ENCODE measurements at places on chromosomes 2 and 18.

DNA sequence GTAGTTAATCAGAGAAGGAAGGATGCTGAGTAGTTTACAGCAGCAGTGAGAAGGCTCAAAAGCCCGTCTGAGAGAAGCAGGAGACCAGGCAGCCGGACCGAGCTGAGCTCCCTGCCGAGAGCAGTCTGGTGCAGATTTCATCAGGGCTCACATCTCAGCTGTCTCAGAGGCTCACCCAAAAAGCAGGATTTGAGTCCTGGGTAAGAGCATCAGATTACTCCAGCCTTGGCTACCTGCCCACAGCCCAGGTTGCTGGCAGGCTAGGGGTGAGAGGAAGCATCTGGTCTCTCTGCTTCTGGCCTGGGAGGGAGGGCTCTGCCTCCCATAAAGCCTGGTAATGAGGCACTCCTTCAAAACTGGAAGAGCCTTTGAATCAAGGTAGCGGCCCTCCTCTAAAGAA is 140.5 kb downstream of the ST6GAL2 start:
- no peak for DNase-seq

DNA sequence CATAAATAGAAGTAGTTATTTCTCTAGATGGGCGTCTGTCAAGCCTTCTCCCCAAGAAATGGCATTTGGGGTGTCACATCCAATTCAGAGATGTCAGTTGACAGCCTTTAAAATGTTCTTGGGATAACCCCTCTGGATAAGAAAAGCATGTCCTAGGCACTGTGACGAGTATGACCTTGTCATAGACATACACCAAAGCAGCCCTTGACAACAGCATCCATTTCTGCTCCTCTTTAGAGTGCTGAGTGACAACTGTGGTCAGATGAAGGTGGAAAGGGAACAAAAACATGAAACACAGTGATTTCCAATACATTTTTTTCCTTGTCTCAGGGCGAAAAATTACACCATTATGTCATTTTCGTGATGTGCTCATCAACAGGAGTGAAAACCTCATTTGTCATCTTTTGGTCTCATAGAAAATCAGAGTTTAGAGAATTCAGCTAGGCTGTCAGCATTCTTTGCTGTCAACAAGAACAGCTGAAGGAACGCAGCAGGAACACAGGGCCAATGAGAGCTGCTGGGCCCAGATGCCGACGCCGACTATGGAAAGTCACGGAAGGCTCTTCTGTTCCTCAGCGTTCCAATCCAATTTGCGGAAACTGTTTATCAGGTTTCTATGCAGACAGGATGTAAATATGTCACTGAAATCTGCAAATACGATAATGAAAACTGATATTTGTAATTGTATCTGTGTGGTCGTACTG is 193.2 kb downstream of the ICOS start:
- no peak for DNase-seq

DNA sequence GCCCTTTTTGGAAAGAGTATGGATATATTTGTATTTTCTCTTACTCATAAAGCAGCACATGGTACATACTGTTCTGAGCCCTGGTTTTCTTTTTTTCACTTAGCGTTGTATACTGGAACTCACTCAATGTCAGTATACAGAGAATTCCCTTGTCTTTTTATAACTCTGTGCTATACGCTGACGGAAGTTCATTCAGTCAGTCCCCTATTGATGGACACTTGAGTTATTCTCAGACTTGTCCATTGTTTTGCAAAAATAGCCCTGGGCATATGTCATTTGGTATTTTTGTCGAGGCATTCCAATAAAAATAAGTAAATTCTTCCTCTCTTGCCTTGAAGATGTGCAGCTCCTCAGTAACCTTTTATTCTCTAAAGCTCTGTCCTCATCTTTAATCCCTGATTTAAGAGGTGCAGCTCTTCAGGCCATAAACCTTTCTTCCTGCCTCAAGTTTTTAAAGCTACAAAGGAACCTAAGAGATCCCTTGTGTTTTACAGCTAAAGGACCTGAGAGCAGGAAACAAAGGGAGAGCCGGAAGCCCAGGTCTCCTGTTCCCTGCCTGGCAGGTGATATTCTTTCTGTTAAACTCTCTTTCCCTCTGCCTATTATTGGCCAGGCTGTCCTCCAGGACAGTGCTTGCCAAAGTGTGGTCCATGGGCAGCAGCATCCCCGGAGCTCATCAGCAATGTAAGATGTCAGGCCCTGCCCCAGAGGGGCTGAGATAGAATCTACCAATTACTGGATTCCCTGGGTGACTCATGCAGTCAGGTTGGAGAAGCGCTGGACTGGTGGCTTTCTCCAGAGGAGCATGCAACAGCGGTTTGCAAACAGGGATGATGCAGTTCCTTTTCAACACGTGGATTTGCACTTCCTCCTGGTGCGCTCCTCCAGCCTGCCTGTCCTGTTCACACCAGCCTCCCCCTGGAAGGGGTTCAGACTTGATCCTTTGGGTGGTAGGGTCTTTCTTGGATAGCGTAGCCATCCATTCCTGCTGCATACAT is 158.0 kb downstream of the NEDD4L start:
- no peak for DNase-seq

GRCh38 chr2:127573771-127574170 is 38.3 kb downstream of the MYO7B start:
- DNase-seq = no peak

DNA sequence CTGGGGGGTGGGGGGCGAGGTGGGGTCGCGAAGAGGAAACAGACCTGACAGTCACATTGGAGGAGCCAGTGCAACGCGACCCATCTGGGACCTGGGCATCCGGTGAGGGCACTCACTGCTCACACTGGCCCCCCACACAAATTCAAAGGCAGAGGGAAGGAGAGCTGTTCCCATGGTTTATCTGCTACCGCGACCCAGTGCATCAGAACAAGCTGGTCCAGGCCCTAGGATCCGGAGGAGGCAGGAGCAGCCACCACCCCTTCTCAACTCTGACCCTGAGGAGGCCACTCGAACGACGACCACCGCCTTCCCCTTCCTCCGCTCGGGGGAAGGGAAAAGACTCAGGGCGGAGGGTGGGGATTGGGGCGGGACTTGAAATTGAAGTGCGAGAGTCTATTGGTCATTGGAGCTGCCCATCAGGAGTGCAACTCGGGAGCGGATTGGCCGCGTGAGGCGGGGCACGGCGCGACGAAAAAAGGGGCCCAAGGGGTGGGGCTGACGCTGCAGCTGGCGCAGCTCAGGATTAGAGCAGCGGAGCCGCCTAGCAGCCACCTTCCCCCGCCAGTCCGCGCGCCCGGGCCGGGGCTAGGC is at the start of gene CDK5R2:
Gene CDK5R2, plus strand, starts transcription at position 526 of the 591 bp plus-strand sequence. CDS start 155 bp downstream, outside the sequence.
- peak; percentile 46 for DNase-seq

DNA sequence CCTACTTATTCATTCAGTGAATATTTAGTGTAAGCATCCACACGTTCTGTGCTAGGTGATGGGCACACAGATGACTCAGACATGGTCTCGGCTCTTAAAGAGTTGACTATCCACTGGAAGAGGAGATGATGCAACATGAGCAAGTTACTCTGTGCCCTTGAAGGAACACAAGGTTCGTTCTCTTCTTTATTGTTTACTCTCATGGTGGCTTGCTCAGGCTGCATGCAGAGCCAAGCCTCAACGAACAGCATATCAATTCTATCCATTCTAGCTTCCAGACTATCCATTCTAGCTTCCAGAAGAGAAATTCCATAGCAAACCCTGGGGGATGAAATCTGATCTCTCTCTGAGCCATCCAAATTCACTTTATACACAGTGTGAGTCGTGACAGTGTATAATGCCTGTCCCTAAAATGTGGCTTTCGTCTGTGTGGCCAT is 68.1 kb upstream of the CTAGE1 start:
- DNase-seq = no peak

- no peak for DNase-seq
These were observed 108.2 kb upstream of the GALNT5 start for GRCh38 chr2:157149270-157149669.

- DNase-seq = no peak
These were observed 116.7 kb upstream of the AGAP1 start for GRCh38 chr2:235377176-235377575.

DNA sequence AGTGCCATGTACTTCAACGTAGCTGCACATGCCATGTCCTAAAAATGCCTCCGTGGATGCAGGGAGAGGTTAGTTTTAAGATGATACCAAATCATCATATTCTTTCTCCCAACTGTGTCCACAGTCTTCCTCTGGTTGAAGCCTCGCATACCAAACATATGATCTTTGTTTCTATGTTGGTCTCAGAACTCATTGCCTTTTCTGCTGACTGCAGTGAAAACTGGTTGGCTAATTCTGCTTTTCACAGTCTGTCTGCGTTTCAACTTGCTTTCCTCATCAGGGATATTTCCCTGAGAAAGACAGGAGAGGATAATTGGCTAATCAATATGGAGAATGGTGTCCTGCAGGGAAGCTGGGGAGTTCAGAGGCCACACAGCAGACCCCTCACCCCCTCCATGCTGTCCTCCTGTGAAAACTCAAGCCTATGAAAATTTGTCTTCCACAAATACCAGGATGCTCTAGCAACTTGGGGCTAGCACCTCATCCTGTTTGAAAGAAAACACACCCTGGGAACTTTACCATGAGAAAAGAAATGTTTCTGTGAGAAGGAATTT is 192.2 kb upstream of the PXDN start:
- DNase-seq = no peak

- no peak for DNase-seq
These were observed 115.6 kb upstream of the AGAP1 start for GRCh38 chr2:235378246-235378645.

GRCh38 chr2:172972005-172972619 is 103.5 kb upstream of the MAP3K20 start:
- no peak for DNase-seq

GRCh38 chr2:43129676-43130547 is 96.5 kb downstream of the ZFP36L2 start:
- no peak for DNase-seq

GRCh38 chr18:40546875-40547274 is 1408.2 kb upstream of the PIK3C3 start:
- no peak for DNase-seq

DNA sequence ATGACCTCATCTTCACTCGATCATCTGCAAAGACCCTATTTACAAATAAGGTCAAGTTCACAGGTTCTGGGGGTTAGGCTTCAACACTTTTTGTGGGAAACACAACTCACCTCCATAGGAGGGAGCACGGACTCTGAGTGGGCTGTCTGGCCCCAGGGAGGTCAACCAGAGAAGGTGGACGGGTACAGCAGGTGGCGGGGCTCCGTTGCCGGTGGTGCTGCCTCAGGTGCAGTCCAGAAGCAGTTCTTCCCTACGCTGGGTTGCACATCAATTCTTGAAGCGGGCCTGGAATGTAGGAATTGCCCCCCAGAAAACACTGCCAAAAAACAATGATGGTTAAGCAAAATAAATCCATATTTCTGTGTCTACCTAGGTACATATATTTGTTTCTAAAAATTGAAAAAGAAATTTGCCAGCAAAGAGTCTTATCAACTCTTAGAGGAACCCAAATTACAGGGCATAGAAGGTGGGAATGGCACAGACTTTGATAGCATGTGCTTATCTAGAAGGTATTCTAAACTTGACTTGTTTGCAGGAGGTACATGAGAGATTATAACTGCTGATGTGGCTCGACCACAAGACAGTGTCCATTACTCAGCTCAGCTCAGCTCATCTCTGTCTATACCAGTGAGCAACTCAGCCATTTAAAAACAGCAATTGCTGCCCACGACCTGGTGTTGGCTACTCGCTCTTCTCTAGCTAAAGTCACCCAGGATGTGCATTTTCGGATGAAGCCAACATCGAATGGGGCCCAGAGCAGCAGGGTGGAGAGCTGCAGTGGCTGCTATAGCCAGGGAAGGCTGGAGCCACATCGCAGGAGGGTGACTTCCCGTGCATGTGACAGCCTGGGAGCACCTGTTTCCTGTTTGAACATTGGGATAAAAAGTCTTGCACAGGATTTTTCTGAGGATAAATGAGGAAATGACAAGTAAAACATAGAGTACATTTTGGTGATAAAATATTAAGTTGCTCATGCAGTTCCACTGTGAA is 128.7 kb downstream of the RNF144A start:
- DNase-seq = no peak

DNA sequence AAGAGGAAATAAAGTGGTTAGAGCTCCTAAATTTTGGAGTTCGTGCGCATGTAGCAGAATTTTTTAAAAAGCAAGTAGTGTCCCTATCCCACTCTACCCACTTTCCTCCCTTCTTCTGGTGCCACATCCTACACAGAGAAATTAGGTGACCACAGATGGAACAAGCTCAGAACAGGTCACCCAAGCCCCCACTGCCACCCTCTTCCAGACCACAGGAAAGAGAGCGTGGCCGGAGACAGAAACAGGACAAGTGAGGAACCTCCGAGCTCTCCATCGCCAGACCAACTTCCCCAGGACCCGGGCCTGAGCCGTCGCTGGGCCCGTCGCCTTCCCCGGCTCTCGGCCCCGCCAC is 433 bp downstream of the NPC1 start:
- no peak for DNase-seq

DNA sequence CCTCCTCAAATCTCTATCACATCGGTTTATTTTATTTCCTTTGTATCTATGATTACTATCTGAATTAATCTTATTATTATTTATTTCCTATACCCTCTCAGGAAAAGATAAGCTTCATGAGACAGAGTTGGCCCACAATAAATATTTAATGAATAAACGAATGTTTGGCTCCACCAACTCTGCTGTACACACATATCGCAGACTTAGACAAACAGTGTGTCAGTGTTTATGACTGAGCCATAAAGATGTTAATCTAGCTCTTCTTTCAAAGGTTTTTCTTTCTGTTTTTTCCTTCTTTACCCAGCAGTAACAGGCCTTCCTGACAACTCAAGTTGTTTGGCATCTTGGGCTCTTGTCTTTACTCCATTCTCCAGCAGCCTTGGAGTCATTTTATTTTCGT is 329.5 kb downstream of the CDH2 start:
- DNase-seq = no peak

Data from Panc1 (cell line).